Trophoblast cell (in vitro differentiated cells and primary cell): ENCODE measurements at places on chromosomes 3 and 15.

DNA sequence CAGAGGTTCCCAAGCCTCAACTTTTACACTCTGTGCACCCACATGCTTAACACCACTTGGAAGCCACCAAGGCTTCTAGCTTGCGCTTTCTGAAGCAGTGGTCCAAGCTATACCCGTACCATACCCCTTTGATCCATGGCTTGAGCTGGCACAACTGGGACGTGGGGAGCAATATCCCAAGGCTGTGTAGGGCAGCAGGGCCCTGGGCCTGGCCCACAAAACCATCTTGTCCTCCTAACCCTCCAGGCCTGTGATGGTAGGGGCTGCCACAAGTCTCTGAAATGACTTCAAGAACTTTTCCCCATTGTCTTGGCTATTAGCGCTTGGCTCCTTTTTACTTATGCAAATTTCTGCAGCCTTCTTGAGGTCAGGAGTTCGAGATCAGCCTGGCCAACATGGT lies 16.0 kb upstream of the PSMA4 start:
- H3K4me3 ChIP-seq: no peak overlapping the region
- H3K36me3 ChIP-seq: no peaks in the 10 kb centered on the region
- H3K27ac ChIP-seq: no peak overlapping the region

GRCh38 chr15:60585743-60586708 lies 107.1 kb upstream of the ICE2 start:
- H3K4me1 ChIP-seq: no peaks in the 10 kb centered on the region
- no peaks in the 10 kb centered on the region for H3K36me3 ChIP-seq
- peaks cover 2% of the 10 kb centered on the region for H3K27me3 ChIP-seq
- no peak overlapping the region for H3K27ac ChIP-seq

- H3K36me3 ChIP-seq: no peaks in the 10 kb centered on the region
- H3K27ac ChIP-seq: no peak overlapping the region
- no peaks in the 10 kb centered on the region for H3K4me1 ChIP-seq
- H3K4me3 ChIP-seq: no peak overlapping the region
- H3K27me3 ChIP-seq: no peaks in the 10 kb centered on the region
Measured at GRCh38 chr3:36796161-36796560, 31.8 kb upstream of the DCLK3 start.

DNA sequence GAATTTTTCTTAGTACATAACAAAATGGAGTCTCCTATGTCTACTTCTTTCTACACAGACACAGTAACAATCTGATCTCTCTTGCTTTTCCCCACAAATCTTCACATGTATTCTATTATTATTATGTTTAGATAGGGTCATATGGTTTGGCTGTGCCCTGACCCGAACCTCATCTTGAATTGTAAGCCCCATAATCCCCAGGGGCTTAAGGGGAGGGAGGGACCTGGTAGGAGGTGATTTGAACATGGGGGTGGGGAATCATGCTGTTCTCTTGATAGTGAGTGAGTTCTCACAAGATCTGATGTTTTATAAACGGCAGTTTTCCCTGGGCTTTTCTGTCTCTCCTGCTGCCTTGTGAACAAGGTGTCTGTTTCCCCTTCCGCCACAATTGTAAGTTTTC lies 86.7 kb upstream of the SELENOK start:
- no peaks in the 10 kb centered on the region for H3K27me3 ChIP-seq
- H3K36me3 ChIP-seq: no peaks in the 10 kb centered on the region
- no peak overlapping the region for H3K4me3 ChIP-seq
- no peak for DNase-seq
- H3K27ac ChIP-seq: no peak overlapping the region
- no peaks in the 10 kb centered on the region for H3K4me1 ChIP-seq

GRCh38 chr3:25294169-25294805 lies 133.8 kb upstream of the RARB start:
- no peaks in the 10 kb centered on the region for H3K36me3 ChIP-seq
- peak; percentile 61 for DNase-seq
- H3K27ac ChIP-seq: peak overlapping the region; percentile 87
- no peaks in the 10 kb centered on the region for H3K27me3 ChIP-seq

- no peak overlapping the region for H3K4me3 ChIP-seq
- H3K4me1 ChIP-seq: no peaks in the 10 kb centered on the region
- peak; percentile 33 for DNase-seq
- H3K36me3 ChIP-seq: no peaks in the 10 kb centered on the region
Measured at GRCh38 chr3:197256836-197257444, 41.5 kb downstream of the DLG1 start.

GRCh38 chr3:183327343-183327742 lies 74.3 kb downstream of the B3GNT5 start:
- no peaks in the 10 kb centered on the region for H3K36me3 ChIP-seq
- H3K27me3 ChIP-seq: no peaks in the 10 kb centered on the region
- H3K27ac ChIP-seq: no peak overlapping the region
- no peak overlapping the region for H3K4me3 ChIP-seq
- H3K4me1 ChIP-seq: no peaks in the 10 kb centered on the region

DNA sequence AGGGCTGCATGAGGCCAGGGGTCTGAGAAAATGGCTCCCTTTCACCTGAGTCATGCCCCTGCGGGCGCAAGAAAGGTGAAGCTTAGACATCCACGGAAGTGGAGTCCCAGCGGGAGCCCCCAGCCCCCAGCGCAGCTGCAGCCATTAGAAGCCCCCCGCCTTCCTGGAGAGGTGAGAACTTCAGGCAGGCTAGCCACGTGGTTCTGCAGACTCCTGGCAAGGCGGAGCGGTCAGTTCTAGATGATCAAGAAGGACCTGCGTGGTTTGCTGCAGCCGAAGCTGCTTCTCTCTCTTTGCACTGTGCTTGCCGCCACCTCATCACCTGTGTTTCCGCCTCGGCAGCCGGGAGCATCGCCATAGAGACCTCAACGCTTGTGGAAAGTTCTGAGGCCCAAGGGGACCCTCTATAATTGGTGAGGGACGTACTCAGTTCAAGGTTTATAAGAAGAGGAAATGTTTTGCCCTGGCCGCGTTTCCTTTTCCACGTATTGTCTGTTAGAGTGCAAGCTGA lies 15.8 kb upstream of the KCNMB3 start:
- no peak for DNase-seq
- no peaks in the 10 kb centered on the region for H3K36me3 ChIP-seq
- H3K4me3 ChIP-seq: no peak overlapping the region
- no peak overlapping the region for H3K27ac ChIP-seq

DNA sequence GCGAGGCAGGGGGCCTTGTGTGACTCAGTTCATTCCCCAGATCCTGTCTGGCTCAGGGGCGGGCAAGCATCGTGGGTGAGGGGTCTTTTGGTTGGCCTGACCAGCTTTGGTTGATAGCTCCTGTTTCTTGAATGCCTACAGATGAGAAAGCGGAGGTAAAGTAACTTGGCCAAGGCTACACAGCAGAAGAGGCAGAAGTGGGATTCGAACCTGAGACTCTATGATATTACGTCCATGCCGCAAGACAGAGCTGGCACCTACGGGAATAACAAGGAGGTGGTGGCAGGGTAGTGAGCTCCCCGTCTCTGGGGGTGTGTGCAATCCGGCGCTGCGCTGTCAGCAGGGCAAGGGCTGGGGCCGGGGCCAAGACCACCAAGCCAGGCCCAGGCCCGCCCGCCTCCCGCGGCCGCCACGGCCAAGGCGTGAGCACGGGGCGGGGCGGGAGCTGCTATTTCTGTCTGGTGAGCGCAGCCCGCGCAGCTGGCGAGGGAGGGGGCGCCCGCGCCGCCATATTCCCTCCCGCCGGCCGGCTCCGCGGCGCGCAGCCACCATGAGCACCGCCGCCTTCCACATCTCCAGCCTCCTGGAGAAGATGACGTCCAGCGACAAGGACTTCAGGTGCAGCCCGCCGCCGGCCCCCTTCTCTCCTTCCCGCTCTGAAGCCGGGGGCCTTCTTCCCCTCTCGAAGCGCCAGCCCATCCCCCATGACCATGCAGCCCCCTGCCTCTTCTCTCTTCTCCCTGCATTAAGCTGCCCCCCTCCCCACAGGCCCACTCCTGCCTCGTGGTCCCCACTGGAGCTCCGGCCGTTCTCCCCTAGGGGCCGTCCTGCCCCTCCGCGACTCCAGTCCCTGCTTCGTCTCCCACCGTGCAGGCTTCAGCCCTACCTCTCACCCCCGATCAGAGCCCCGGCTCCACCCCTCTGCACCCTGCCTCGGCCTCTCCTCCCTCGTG lies at the start of gene CAND2:
TSS of gene CAND2 (plus strand) at position 510 of the 953 bp plus-strand sequence. CDS start at position 551, 41 bp downstream.
- H3K4me1 ChIP-seq: peaks cover 3% of the 10 kb centered on the region
- DNase-seq: peak; percentile 8
- H3K27ac ChIP-seq: no peak within 1 kb of the TSS
- H3K27me3 ChIP-seq: peaks cover 9% of the 10 kb centered on the region

- no peak for DNase-seq
- no peak overlapping the region for H3K4me3 ChIP-seq
- no peak overlapping the region for H3K27ac ChIP-seq
- no peaks in the 10 kb centered on the region for H3K27me3 ChIP-seq
- no peaks in the 10 kb centered on the region for H3K36me3 ChIP-seq
Measured at GRCh38 chr3:19645093-19645492, 288.9 kb downstream of the EFHB start.

DNA sequence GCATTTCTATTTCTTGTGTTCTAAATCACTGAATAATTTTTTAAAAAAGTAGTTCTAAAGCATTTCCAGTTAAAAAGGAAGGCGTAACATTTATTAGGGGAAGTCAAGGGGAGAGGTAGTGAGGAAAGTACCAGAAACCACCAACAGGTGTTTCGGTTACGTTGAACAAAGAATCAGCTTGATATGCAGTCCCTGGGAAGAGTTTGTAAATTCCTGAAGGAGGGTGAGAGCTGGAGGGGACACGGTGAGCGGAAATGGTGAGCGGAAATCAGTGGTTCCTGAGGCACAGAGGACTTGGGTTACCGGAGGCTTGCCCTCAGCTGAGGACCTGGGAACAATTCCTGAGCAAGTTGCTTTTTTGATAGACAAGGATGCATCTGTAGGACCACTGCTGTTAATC lies 17.8 kb downstream of the MAP2K1 start:
- no peak for DNase-seq
- no peak overlapping the region for H3K27ac ChIP-seq
- H3K4me3 ChIP-seq: no peak overlapping the region
- H3K27me3 ChIP-seq: no peaks in the 10 kb centered on the region

DNA sequence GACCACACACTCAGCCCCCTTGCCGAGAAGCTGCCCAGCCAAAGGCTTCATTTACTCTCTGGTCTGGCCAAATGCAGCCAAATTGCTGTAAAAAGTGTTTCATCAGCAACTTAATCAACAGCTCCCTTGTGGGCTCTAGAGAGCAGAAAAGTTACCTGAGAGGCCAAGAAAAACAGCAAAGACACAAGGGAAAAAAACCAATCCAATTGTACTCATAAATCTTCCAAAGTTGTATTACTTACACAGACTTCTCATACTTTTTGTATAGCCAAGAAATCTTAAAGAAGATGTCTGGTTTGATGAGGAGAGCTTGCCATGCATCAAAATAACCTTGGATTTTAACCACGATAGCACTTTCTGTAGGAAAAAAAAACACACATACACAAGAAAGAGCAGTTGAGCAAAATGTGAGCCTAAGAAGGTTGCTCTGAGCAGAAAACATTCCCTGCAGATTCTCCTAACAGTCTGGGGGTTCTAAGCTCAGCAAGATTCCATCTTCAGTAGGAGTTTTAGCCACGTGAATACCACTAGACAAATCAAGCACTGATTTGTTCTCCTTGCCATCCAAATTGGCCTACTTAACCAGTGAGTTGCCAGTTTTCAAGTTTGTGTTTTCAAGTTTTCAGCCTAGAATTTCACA lies 120.0 kb downstream of the CYP19A1 start:
- no peak overlapping the region for H3K4me3 ChIP-seq
- no peaks in the 10 kb centered on the region for H3K27me3 ChIP-seq
- H3K36me3 ChIP-seq: no peaks in the 10 kb centered on the region
- H3K27ac ChIP-seq: no peak overlapping the region

DNA sequence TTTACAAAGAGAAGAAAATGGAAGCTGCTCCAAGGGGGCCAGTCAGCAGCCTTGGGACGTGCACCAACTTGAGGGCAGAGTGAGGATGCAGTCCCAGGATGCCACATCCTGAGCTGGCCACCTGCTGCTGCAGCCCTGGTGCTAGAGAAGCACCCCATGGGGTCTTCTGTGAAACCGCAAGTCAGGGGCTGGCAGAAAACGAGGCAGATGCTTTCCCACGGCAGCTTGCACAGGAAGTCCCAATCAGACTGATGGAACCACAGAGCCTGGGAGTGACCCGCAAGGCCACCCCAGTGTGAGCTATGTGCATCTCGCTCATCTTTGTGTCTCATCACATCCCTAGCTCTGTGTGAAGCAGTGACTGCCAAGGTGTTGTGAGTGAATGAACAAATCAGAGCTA lies 76.5 kb downstream of the NUP210 start:
- peaks cover 2% of the 10 kb centered on the region for H3K4me1 ChIP-seq
- H3K27me3 ChIP-seq: no peaks in the 10 kb centered on the region
- no peaks in the 10 kb centered on the region for H3K36me3 ChIP-seq
- H3K27ac ChIP-seq: no peak overlapping the region
- DNase-seq: no peak

GRCh38 chr3:65490114-65490513 lies 548.6 kb downstream of the MAGI1 start:
- H3K27me3 ChIP-seq: no peaks in the 10 kb centered on the region
- no peak for DNase-seq
- peaks cover 2% of the 10 kb centered on the region for H3K4me1 ChIP-seq
- no peaks in the 10 kb centered on the region for H3K36me3 ChIP-seq
- no peak overlapping the region for H3K4me3 ChIP-seq
- H3K27ac ChIP-seq: no peak overlapping the region

- no peaks in the 10 kb centered on the region for H3K36me3 ChIP-seq
- H3K4me1 ChIP-seq: no peaks in the 10 kb centered on the region
- no peaks in the 10 kb centered on the region for H3K27me3 ChIP-seq
- H3K27ac ChIP-seq: no peak overlapping the region
- no peak for DNase-seq
- no peak overlapping the region for H3K4me3 ChIP-seq
Measured at GRCh38 chr3:45103753-45104714, 42.1 kb downstream of the CDCP1 start.

DNA sequence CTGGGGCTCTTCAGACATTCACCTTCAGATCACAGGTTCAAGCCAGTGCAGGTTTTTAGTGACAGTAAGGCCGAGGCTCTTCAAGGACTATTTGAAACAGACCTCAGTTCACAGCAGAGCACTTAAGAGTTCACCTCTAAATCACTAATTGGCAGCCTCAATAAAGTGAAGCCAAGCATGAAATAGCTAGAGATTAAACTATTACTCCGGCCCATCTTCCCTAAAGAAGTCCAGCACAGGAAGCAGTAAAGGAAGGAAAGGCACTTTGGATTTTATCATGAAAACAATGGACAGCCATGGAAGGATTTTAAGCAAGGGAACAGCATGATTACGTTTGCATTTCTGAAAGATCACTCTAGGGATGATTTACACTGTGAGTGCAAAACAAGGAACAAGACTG lies 27.6 kb upstream of the ARL6 start:
- H3K27me3 ChIP-seq: no peaks in the 10 kb centered on the region
- DNase-seq: no peak
- H3K27ac ChIP-seq: no peak overlapping the region

DNA sequence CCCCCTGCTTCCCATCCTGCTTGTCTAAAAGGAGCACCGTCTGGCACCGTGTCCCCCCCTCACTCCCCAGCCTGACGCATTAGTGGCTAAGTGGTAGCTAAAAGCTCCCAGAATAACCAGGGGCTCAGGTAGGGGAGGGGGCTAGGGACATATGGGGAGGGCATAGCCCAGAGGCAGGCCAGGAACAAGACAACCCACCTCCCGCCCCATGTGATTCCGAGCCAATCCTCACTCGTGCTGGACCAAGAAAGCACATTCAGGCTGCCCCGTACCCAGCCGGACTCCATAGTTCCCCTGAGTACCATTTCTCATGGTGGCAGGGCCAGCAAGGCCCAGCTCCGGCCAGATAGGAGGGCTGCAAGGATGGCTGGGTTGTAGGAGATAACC lies 11.5 kb downstream of the SEMA7A start:
- H3K4me3 ChIP-seq: no peak overlapping the region
- H3K27ac ChIP-seq: peak overlapping the region; percentile 21
- H3K27me3 ChIP-seq: no peaks in the 10 kb centered on the region
- DNase-seq: no peak
- peaks cover 47% of the 10 kb centered on the region for H3K4me1 ChIP-seq
- peaks cover 23% of the 10 kb centered on the region for H3K36me3 ChIP-seq
